ENCODE measurements at places on chromosomes 12 and 14.
A peak's percentile ranks its signal among the peaks of the same experiment; 100 is the strongest.

GRCh38 chr12:95582230-95583058 is 31.2 kb upstream of the USP44 start:
- no peak for DNase-seq

- DNase-seq = no peak
Measured at GRCh38 chr12:62562846-62563245, 96.2 kb downstream of the MON2 start.

DNA sequence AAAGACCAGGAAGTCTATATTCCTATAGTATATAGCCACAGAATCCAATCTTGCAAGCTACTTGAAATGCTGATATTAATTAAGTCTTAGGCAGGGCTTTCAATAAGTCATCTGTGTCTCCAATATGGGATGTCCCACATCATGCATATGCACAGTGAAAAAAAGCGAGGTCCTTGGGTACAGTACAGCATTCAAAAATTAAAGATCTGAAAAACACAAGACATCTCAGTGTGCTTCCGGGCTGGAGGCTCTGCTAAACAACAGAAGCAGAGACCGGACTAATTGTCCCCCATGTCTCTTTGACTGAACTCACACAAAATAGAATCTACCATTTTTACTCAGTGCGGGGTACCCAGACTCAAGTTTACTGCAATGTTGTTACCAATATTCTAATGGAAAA is 156.0 kb downstream of the DAD1 start:
- DNase-seq = no peak

- no peak for DNase-seq
Measured at GRCh38 chr12:45627407-45628069, 102.0 kb upstream of the ARID2 start.

DNA sequence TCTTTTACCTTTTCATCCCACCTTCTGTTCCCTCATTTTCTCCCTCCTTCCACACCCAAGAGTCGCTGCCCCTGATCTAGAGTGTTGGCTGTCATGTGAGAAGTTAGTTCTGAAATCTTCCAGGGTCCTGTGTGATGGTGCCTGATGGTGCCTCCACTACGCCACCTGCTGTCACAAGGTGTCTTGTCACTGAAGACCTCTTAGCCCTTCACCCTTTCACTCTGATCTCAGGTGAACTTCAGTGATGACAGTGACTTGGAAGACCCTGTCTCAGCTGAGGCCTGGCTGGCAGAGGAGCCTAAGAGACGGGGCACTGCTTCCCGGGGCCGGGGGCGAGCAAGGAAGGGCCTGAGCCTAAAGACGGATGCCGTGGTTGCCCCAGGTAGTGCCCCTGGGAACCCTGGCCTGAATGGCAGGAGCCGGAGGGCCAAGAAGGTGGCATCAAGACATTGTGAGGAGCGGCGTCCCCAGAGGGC is 7.6 kb upstream of the PFDN5 start:
- peak; percentile 80 for DNase-seq

- DNase-seq = no peak
Measured at GRCh38 chr14:104644656-104645378, 40.2 kb upstream of the TMEM179 start.

DNA sequence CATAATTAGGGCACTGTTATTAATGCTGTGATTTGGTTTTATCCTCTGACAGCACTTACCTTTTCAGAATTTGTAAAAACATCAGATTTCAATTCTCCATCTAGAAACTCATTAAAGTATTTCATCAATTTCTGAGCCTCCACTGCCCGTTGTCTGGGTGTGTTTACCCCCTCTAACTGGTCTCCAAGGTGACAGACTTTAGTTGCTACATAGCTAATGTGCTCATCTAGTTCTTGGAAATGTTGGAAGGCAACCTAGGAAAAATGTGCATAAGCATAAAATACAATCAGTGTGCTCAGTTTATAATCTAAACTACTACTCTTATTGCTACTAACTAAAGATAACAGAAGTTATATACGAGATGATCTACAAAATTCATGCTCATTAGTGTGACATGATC is 24.6 kb downstream of the EXOC5 start:
- DNase-seq = no peak

- DNase-seq = no peak
Measured at GRCh38 chr12:105832806-105833205, 305.9 kb downstream of the NUAK1 start.
